ENCODE measurements at places on chromosomes 13 and 19. TPM values are rescaled to one million over a fixed set of nuclear protein-coding genes. Genes with fewer than 3 reads are reported as not detected.

- ATAC-seq: no peak
Measured at GRCh38 chr13:42893214-42893671, 98.8 kb downstream of the EPSTI1 start.

- ATAC-seq: no peak
Measured at GRCh38 chr13:108828086-108828815, 198.8 kb downstream of the MYO16 start.

POU2F2 gene
- total RNA-seq: 95.9 TPM

GRCh38 chr13:29946093-29946492, 95.7 kb upstream of the UBL3 start:
- no peak for ATAC-seq

GRCh38 chr19:15893477-15893876, 4.4 kb downstream of the CYP4F2 start:
- ATAC-seq: no peak

- no peak for ATAC-seq
Measured at GRCh38 chr19:15374796-15375440, 4.7 kb downstream of the AKAP8 start.

KLF16 gene
- total RNA-seq: 32.9 TPM

IL11 gene
- total RNA-seq: 0.15 TPM

RUBCNL gene
- 3.4 TPM for total RNA-seq

- ATAC-seq: no peak
Measured at GRCh38 chr13:108549934-108550333, 79.5 kb upstream of the MYO16 start.

DNA sequence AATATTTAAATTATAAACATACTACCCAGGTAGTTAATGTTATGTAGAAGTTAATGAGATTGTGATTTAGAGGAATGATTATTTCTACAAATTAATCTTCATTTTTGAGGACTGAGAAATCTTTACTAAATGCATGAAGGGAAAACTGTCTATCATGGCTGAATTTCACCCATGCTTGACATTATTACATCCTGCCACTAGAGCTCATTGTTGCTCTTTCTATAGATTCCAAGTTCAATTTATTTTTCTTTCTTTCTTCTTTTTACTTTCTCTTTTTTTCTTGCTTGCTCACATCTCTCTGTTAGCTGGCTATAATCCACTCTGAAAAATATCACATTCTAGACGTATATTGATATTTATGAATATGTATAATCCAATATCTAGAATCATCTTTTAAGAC, 505.0 kb upstream of the KLHL1 start:
- no peak for ATAC-seq

TEX26 gene
- not detected for total RNA-seq

PPP1R12C gene
- total RNA-seq: 74.5 TPM

GRCh38 chr13:95237310-95237870, 63.9 kb downstream of the ABCC4 start:
- no peak for ATAC-seq

GRCh38 chr19:9914315-9915207, 21.8 kb downstream of the OLFM2 start:
- peak; percentile 98 for ATAC-seq

DNA sequence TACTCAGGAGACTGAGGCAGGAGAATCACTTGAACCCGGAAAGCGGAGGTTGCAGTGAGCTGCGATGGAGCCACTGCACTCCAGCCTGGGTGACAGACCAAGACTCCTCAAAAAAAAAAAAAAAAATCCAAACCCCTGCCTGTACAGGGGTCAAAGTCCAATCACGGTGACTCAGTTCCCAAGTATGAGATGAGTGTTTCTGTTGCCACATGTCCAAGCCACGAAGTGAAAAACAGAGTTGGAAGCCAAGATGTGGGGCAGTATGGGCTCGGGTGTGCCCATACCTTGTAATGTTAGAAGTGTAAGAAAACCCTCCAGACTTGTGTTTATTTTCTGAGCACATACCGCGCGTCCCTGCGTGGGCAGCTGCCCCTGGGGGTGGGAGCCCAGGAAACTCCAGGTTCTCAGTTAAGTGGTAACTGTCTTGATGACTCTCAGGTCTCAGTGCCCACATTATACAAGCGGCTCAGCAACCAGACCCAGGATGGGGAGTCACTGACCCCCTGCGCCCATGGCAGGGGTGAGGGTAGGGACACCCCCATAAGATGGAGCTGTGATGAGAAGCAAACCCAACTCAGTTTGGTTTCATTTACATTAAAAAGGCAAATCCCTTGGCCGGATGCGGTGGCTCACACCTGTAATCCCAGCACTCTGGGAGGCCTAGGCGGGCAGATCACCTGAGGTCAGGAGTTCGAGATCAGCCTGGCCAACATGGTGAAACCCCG, 1.2 kb upstream of the GPX4 start:
- ATAC-seq: peak; percentile 73

GRCh38 chr19:768424-768823, 17.5 kb downstream of the MISP start:
- no peak for ATAC-seq

- no peak for ATAC-seq
Measured at GRCh38 chr19:5480427-5480836, 25.2 kb downstream of the ZNRF4 start.

DNA sequence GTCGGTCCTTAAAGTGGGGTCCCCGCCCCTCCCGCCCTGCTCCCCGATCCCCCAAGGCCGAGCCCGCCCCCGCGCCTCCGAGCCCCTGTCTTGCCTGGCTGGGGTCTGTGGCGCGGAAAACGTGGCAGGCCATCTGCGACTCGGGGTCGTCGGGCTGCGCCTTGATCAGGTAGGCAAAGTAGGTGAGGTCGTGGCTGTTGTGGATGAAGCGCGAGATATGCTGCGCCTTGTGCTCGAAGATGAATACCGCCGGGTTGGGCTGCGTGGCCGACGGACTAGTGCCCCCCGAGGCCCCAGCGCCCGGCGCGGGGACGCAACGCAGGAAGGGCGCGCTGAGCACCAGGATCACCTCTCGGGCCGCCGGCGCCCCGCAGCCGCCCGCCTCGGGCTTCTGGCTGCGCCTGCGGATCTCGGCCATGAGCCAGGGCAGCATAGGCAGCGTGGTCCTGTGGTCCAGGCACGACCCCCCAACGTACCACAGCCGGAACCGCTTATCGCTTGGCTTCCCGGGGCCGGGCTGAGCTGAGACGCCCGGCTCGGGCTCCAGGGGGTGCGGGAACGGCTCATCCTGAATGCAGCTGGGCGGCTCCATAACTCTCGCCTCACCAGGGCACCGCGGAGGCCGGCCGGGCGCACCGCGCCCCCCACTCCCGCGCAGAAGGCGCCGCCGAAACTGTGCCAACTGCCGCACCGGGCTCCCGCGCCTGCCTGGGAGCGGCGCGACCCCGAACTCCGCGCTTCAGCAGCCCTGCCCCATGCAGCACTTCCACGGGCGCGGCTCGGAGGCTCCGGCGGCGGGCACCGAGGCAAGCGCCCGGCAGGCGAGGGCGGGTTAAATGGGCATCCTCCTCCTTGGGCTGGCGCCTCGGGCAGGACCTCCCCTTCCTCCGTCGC, 546 bp downstream of the TBC1D4 start:
- ATAC-seq: peak; percentile 43

ZNF415 gene
- 0.50 TPM for total RNA-seq

CGB2 gene
- not detected for total RNA-seq

DNA sequence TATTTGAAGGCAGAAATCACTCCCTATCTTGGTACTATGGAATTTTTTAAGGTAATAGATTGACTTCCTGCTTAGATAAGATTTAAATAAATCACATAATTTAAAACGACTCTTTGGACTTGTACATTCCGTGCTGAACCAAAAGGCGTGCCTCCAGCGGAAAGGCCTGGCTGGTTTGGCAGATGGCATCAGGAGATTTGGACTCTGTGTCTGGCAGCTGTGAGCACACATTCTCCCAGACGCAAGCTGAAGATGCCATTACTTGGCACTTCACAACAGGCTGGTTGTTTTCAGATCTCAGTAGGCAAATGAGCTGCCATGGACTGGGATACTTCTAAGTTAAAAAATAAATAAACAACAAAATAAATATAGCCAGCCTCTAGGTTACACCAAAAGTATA, 104.5 kb upstream of the SLC15A1 start:
- ATAC-seq: no peak

DNA sequence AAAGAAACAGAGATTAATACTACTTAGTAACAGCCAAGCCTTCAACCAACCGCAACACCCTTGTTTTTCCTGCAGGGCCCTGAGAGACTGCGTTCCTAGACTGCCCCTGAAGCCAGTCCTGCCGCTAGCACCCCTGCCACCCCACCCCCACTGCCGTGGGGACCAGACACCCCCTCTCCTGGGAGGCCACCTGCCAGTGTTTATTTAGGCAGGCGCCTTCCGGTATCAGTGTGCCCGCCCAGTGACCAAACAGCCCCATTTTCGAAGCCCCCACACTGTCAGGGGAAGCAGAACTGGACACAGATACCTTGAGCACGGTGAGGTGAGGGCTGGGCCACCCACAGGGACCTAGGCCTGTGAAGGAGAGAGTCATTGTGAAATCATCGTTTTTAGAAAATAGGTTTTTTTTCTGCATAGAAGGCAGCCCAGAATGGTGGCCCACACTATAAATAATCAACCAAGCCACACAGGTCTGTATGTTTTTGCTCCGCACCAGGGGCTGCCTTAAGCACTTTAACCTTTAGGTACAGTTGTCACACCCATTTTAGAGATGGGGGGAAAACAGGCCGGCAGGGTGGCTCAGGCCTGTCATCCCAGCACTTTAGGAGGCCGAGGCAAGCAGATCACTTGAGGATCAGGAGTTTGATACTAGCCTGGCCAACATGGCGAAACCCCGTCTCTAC, 3.5 kb upstream of the TLE5 start:
- ATAC-seq: no peak

RNF225 gene
- not detected for total RNA-seq

- ATAC-seq: no peak
Measured at GRCh38 chr19:2983351-2984214, 6.2 kb downstream of the TLE6 start.

- no peak for ATAC-seq
Measured at GRCh38 chr13:67318398-67318797, 88.3 kb upstream of the PCDH9 start.

DNA sequence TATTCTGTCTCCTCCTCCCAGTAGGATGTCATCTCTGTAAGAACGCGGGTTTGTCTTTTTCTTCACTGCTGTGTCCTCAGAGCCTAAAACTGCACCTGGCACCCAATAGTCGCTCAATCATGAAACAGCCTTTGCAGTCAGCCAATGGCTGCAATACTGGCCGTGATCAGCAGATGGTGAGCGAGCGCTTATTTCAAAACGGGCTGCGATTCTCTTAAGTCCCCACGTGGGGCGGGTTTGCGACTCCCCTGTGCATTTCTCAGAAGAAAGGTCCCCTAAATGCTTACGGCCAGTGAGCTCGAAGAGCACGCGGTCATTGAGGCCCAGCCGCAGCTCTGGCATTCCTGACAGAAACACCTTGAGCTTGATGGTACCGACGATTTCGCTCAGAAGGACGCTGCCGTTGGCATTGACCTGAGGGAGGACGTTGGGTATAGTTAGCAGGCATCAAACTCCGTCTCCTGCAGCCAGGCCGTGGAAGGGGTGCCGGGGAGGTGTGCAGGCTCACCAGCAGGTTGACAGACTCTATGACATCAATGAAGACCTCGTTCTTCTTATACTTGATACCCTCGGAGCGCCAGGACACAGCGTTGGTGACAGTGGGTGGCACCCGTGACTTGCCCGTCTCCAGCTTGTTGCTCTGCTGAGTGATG, 6.0 kb downstream of the AP1M2 start:
- ATAC-seq: peak; percentile 95

GRCh38 chr19:15471639-15472101, 7.3 kb upstream of the RASAL3 start:
- ATAC-seq: no peak

DNA sequence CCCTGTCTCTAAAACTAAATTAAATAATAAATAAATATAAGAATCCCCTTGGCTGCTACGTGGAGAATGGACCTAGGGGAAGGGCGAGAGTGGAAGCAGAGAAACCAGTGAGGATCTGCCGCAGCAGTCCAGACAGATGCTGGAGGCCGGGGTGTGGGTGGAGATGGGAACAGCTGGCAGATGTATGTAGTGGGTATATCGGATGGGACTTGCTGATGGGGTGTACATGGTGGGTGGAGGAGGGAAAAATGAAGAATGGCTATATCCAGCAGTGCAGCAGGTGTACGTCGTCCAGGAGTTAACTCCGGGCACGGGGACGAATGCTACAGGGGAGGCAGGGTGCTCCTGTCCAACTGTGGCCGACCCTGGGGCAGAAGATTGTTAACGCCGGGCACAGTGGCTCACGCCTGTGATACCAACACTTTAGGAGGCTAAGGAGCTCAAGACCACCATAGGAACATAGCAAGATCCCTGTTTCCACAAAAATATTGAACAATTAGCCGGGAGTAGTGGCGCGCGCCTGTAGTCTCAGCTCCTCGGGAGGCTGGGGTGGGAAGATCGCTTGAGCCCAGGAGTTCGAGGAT, 654 bp downstream of the CEP89 start:
- no peak for ATAC-seq

- no peak for ATAC-seq
Measured at GRCh38 chr13:51551416-51551815, 32.8 kb upstream of the WDFY2 start.

DNA sequence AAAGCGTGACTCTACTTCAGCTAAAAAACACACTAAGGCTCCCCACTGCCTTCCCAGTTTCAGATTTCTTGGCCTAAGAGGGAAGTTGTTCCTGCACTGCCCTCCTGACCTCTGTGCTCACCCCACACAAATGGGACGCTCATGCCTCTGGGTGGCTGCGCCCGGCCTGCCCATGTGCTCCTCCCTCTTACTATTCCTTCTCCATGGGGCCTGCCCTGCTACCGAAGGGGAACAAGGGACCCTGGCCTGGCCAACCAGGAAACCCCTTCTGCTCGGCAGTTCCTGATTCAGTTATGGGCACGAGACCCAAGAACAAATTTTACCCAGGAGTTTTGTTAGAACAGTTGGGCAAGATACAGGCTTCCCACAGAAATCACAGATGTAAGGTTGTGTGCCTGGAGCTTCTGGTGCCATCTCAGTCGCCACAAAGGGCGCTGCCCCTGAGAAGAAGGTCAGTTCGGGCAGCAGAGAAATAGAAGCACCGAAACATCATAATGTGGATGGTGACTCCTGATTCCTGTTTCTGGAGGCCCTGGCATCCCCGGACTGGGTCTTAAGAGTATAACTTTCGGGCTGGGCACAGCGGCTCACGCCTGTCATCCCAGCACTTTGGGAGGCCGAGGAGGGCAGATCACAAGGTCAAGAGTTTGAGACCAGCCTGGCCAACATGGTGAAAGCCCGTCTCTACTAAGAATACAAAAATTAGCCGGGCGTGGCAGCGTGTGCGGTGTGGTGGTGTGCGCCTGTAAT, 5.4 kb upstream of the PLPP2 start:
- ATAC-seq: no peak

SLC25A41 gene
- total RNA-seq: not detected

DNA sequence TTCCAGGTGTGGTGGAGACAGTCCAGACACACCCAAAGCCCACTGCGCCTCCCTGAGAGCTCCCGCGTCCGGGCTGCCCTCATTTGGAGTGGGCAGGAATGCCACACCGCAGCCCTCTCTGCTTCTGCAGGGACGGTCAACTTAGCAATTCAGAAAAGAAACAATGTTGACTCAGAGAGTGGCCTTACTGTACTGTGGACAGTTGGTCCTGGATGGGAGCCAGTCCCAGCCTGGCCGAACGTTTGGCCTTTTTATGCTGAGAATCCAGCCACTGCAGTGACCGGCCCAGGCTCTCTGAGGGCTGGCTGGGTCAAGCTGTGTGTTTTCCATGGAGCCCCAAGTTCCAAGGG, 7.2 kb downstream of the GAS6 start:
- no peak for ATAC-seq

ZNF681 gene
- 3.1 TPM for total RNA-seq

GRCh38 chr13:112806739-112807652, 117.2 kb downstream of the ATP11A start:
- no peak for ATAC-seq

- no peak for ATAC-seq
Measured at GRCh38 chr13:77544758-77545338, 9.3 kb downstream of the SCEL start.

ZNF470 gene
- total RNA-seq: 6.9 TPM
